Sigmoid colon (tissue), 7 donors: ENCODE measurements at places on chromosomes 5 and 9. TPM values are rescaled to one million over a fixed set of nuclear protein-coding genes. Genes with fewer than 3 reads are reported as not detected.

DNA sequence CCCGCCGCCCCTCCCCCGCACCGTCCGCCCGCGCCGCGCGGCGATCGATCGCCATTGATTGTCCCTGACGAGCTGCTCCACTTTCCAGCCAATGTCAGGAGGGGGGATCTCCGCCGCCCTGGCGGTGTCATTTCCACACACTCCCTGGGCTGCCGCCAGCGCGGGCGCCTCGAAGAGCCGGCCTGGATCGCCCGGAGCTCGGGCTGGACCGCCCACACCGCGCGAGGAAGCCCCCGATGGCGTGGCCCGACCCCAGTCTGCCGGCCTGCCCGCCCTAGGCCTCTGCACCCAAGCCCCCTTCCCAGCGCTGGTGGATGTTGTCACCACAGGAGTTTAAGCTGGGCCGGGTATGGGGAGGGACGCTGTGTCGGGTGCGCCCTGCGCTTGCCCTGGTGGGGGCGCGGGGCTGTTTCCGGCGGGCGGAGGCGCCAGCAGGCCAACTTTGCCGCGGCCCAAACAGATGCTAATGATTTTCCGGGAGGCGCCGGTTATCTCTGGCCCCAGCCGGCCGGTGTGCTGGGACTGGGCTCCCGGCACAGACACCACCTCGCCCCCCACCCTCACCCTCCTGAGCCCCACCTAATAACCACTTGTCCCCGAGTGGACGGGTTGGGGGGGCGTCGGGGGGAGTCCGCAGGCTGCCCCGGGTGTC lies 10.6 kb upstream of the CXXC5 start:
- H3K27me3 ChIP-seq, result no peaks in the 10 kb centered on the region
- peak overlapping the region; percentile 77 for H3K27ac ChIP-seq
- H3K36me3 ChIP-seq, result no peaks in the 10 kb centered on the region
- H3K4me1 ChIP-seq, result peaks cover 27% of the 10 kb centered on the region

DNA sequence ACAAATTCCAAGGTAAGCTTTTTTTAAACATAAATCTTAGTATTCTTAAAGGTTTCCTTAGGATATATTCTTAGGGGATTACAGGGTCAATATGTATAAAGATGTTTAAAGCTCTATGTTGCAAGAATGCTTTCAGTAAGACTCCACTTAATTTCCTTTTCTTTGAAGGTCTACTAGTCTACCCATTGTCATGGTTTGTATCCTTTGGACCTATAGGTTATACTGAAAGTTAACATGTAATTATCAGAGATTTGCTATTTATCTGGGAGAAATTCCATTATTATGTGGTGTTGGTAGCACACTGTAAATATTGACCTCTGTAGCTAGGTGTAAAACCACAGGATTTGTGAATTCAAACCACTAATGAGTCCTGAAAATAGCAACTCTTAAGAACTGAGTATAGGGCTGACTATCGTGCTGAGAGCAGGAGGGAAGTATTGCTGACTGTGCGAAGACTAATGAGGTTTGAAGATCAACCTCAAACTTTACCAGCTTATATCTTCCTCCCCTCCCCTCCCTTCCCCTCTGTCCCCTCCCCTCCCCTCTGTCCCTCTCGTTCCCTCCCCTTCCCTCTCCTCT lies 85.6 kb downstream of the GADD45G start:
- H3K27me3 ChIP-seq, result no peaks in the 10 kb centered on the region
- no peak overlapping the region for H3K27ac ChIP-seq
- H3K4me1 ChIP-seq, result no peaks in the 10 kb centered on the region

DNA sequence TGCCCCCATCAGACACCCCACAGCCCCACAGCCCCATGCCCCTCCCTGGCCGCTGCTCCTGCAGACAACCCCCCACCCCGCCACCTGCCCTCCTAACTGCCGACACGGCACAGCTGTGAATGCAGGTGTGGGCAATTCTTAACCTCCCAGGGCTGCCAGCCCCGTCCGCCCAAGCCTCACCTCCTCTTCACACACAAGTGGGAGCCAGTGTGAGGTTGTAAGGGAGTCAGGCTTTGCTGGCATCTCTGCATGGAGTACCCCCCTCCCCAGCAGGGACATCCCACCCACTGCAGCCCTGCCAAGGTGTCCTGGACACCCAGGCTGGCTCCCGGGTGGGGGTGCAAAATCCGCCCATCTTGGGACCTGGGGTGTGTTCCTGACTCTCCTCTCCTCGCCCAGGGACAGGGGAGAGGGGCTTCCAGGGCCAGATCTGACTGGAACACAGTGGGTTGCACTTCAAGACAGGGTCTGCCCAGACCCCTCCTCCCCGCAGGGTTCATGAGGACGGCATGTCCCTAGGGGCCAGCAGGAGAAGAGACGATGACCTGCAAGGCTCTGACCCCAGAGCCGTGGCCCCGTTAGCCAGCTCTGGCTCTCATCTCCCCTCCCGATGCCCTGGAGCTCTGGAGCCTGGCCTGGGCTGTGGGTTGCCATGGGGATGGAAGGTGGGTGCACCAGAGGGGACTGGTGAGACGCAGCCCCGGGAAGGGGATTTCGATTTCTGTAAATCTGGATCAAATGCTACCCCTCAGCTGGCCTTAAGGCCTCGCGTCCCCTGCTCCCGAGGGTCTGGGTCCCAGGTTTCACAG lies 34.4 kb downstream of the SARDH start:
- peaks cover 27% of the 10 kb centered on the region for H3K27me3 ChIP-seq
- no peak overlapping the region for H3K4me3 ChIP-seq
- H3K27ac ChIP-seq, result no peak overlapping the region
- peaks cover 15% of the 10 kb centered on the region for H3K4me1 ChIP-seq

DMAC1 gene
- 18.9 TPM for total RNA-seq

SLC27A6 gene
- total RNA-seq, result 0.71 TPM

DNA sequence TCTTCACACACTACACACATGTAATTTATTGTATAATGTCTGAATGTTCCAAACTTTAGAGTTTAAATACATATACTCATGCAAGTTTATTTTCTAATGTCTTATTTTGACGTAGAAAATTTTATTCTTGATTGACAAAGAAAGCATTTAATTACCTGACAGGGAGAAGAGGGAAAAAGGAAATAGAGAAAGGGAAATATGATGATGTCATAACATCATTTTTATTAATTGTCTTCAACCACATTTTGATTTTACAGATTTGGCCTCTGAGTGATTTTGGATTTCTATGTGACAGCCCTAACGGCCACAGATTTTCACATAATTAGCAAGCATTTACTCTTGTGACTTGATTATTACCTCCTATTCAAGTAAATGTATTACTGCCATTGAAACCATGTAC lies 106.1 kb upstream of the FSTL4 start:
- no peak for DNase-seq
- no peak overlapping the region for H3K4me3 ChIP-seq
- no peak overlapping the region for H3K27ac ChIP-seq
- no peaks in the 10 kb centered on the region for H3K4me1 ChIP-seq

DNA sequence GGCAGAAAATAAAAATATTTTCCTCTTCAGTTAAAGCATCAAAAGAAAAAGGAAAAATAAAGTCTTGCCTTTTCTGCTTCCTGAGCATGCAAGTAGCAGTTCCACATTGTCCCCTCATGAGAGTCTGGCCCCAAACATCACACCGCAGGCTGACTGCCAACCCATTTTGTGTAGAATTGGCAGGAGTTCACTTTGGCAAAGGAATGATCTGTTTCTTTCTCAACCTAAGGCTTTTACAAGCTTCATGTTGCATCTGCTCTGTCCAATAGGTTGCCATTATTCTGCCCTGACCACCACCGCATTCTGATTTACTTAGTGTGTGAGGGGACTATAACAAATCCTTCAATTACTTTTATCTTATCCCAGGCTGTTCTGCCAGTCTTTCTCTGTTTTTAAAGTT lies 249.5 kb downstream of the ISL1 start:
- no peaks in the 10 kb centered on the region for H3K36me3 ChIP-seq
- no peak for DNase-seq
- no peak overlapping the region for H3K4me3 ChIP-seq
- no peaks in the 10 kb centered on the region for H3K4me1 ChIP-seq

GRCh38 chr5:126369083-126369482 lies 54.1 kb upstream of the GRAMD2B start:
- H3K27ac ChIP-seq, result no peak overlapping the region
- no peak overlapping the region for H3K4me3 ChIP-seq
- H3K36me3 ChIP-seq, result no peaks in the 10 kb centered on the region
- DNase-seq, result no peak
- H3K4me1 ChIP-seq, result peaks cover 22% of the 10 kb centered on the region

EFNA5 gene
- total RNA-seq, result 9.9 TPM

NREP gene
- total RNA-seq, result 17.0 TPM

DNA sequence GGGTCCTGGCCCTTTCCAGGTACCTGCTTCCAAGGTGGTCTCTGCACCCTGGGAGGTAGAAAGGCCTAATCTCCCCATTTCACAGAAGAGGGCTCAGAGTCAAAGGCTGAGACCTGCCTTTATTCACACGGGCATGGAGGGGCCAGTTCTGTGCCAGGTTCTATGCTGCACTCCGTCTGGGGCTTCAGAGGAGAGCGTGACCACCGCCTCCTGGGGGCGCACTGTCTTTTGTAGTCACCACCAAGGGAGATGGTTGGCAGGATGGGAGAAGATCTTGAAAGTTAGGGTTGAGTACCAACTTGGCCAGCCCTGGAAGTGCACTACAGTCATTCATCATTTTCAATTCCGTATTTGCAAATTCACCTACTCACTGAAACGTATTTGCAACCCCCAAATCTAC lies 23.7 kb upstream of the PRDM12 start:
- no peak overlapping the region for H3K27ac ChIP-seq
- H3K36me3 ChIP-seq, result peaks cover 11% of the 10 kb centered on the region
- H3K4me1 ChIP-seq, result no peaks in the 10 kb centered on the region
- no peak for DNase-seq
- no peaks in the 10 kb centered on the region for H3K27me3 ChIP-seq
- H3K4me3 ChIP-seq, result no peak overlapping the region
